ENCODE measurements at places on chromosomes 2 and 18.

- no peak for DNase-seq
These were observed 5.0 kb upstream of the PROC start for GRCh38 chr2:127413200-127413599.

DNA sequence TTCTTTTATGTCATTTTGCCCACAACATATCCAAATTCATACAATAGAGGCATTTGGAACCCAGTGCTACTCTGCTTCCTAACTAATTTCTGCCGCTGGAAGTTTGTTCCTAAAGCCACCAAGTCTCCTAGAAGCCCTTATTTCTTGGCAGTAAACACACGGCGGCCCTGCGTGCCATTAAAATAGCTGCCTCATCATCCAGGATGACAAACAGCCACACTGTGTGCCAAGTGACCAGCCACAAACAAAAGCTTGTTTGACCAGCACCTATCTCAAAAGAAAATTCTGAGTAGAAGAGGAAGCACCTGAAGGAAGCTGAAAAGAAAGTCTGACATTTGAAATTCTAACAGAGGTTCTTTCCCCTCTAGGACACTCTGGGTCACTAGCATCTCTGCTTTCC lies 64.2 kb downstream of the BCL11A start:
- no peak for DNase-seq

GRCh38 chr18:58310517-58310916 lies 266.5 kb downstream of the NEDD4L start:
- DNase-seq, result peak; percentile 30

GRCh38 chr2:167844714-167845530 lies 402.5 kb downstream of the STK39 start:
- no peak for DNase-seq

- no peak for DNase-seq
These were observed 12.7 kb downstream of the CCT7 start for GRCh38 chr2:73246850-73247249.

DNA sequence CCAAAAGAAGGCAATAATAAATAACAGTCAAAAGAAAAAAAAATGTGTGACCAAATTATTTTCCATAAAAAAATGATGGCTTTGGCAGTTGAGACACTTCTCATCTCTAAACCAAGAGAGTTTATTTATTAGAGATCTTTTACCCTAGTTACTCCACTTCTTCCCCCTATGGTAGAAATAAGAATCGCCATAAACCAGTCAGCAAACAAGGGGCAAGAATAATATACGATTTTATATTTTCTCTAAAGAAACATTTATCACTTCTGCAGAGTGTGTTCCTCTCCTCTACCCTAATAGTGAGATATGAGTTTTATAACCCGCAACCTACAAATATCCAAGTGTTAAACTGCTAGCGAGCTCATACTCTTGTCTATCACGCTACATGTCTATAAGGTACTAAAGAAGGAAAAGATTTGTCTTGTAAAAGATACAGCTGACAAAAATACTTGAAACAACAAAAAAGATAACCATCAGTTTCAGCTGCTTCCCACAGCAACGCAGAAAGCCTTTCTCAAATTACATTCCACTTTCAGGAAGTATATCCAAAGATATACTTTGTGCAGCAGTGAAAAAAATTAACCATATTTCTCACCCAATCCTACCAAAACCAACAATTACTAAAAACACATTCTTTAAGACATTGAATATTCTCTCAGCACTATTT lies 2.3 kb downstream of the RNF103 start:
- DNase-seq, result no peak

GRCh38 chr18:40962784-40963183 lies 992.2 kb upstream of the PIK3C3 start:
- DNase-seq, result no peak

DNA sequence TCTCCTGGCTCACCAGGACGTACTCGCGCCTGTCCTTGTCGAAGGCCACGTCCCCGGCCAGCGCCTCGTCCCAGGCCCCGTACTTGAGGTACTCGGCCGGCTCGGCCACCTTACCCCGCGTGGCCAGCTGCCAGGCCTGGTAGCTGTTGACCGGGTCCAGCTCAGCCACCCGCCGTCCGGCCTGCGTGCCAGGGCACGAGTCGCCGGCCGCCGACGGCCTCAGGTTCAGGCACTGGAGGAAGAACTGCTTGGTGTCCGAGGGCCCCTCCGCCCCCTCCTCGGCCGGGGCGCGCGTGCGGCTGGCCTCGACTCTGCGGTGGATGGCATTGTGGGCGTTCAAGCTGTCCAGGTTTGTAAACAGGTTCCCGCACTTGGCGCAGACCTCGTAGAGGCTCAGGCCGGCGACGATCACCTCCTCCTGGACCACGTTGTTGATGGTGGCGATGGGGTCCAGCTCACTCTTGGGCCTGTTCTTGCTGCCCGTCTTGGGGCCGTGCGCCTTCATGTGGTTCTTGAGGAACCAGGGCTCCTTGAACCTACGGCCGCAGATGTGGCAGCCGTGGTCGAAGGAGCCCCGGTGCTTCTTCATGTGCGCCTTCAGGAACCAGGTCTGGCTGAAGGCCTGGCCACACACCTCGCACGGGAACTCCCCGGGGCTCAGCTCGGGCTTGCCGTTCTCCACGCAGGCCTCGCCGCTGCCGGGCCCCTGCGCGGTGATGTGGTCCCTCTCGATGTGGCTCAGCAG lies 53.2 kb downstream of the ZNF516 start:
- DNase-seq, result no peak
